Activated naive CD8-positive, alpha-beta T cell treated with anti-CD3 and anti-CD28 coated beads, Interleukin-2, amount 10 ng/mL, durations not matched to agents 7 days and 5 days (primary cell): ENCODE measurements at places on chromosomes 12 and 14.

DNA sequence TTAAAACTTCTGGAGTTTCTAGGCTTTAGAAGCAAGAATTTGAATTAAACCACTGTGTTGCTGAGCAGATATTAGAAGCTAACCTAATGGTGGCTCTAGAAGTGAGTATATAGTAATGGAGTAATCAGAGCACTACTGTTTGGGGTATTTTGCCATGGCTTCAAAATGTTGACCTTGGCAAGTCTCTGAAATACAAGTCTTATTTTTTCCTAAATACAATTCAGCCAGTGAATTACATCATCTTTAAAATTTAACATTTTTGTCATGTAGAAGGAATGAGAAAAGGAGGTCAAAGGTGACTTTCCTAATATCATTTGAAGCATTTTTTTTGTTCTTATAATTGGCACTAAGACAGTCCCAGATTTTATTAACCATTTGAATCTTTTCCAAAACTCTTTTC lies 25.2 kb downstream of the PMCH start:
- peaks cover 10% of the 10 kb centered on the region for H3K36me3 ChIP-seq
- H3K27ac ChIP-seq = no peak overlapping the region
- H3K27me3 ChIP-seq = no peaks in the 10 kb centered on the region
- H3K4me3 ChIP-seq = no peak overlapping the region

DNA sequence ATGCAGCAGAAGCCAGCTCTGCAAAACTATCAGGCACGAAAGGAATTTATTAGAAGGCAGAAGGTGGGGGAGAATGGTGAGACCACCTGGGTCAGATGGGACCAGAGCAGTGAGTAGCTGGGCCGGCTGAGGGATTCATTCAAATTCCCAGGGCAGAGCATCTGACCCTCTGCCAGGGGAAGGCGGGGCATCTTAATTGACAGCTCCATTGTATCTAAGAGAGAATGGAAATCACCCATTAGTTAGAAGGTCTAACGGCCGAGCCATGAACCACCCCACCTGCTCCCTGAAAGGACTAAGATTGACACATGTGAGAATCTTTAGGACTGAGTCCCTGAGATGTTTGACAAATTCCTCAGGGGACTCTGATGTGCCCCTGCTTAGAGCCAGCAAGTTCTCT lies 83.7 kb downstream of the PHETA1 start:
- no peaks in the 10 kb centered on the region for H3K4me1 ChIP-seq
- no peak overlapping the region for H3K4me3 ChIP-seq
- H3K27ac ChIP-seq = no peak overlapping the region
- no peak for DNase-seq

- H3K36me3 ChIP-seq = no peaks in the 10 kb centered on the region
- no peak overlapping the region for H3K4me3 ChIP-seq
- H3K27ac ChIP-seq = no peak overlapping the region
Observed at GRCh38 chr12:30830751-30831150, 76.0 kb upstream of the CAPRIN2 start.

DNA sequence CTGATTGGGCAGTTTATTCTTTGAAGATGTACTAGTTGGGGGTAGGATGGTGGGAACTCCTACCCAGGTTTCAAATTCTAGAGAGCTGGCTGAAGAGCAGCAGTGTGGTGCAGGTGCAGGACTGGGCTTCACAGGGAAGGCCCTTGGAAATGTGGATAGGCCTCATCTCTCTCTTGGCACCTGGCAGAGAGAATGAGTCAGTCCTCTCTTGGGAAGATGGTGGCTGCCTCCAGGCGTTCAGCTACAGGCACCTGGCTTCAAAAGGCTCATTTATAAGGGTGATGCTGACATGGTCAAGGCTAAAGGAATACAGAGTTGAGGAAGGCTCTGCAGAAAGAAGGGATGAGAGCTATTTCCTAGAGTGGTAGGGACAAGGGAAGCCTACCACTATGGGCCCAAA lies 179.7 kb upstream of the VASH1 start:
- no peak for DNase-seq
- peaks cover 2% of the 10 kb centered on the region for H3K27me3 ChIP-seq
- no peak overlapping the region for H3K4me3 ChIP-seq
- H3K4me1 ChIP-seq = no peaks in the 10 kb centered on the region

DNA sequence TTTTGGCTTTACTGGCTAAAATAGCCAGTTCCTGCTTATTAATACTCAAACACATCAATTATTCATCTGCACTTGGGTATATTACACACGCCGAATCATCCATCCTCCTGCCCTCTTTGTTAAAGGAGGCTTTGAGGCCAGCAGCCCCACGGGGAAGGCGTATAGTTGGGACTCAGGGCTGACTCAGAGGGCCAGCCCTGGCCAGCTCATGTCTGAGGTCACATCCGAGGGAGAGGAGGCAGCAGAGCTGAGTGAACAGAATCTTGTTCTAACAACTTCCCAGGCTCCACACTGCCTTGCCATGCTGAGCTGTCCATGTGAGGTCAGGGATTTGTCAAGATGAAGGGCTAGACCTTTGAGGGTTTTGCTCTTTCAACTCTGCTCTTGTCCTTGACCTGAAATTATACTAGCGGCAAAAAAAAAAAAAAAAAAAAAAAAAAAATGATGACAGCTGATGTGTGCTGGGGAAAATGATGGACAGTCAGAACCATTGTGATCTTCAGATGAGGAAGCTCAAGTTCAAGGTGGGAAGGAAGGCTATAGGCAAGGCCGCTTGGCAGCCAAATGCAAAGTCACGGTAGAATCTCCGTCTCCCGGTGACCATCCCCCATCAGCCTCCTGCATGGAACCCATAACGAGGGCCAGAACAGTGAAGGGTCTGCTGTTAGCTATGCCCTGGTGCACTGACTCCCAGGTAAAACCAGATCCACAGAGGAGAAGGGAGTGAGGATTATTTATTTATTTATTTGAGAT lies 12.5 kb upstream of the MARK3 start:
- no peaks in the 10 kb centered on the region for H3K36me3 ChIP-seq
- peaks cover 6% of the 10 kb centered on the region for H3K27me3 ChIP-seq
- H3K27ac ChIP-seq = no peak overlapping the region
- no peaks in the 10 kb centered on the region for H3K4me1 ChIP-seq

- no peaks in the 10 kb centered on the region for H3K27me3 ChIP-seq
- no peak overlapping the region for H3K4me3 ChIP-seq
- H3K4me1 ChIP-seq = no peaks in the 10 kb centered on the region
- no peaks in the 10 kb centered on the region for H3K36me3 ChIP-seq
Observed at GRCh38 chr12:59322473-59322872, 273.4 kb upstream of the SLC16A7 start.
